ENCODE measurements at places on chromosomes 3 and 15.

DNA sequence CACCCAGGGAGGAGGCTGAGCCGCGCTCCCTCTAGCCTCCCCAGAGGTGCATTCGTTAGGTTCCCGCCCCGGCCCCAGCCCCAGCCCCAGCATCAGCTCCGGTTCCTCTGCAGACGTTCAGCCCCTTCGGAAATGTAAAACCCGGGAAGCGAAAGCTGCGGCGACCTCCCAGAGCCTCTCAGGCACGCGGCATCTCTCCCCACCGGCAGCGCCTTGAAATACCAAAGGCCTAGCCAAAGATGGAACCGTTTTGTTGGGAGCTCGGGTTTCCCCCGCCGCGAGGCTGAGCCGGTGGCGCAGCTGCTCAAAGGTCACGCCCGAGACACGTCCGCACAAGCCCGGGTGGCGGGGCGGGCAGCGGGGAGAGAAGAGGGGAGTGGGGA is 77.8 kb upstream of the HES1 start:
- no peak for DNase-seq

DNA sequence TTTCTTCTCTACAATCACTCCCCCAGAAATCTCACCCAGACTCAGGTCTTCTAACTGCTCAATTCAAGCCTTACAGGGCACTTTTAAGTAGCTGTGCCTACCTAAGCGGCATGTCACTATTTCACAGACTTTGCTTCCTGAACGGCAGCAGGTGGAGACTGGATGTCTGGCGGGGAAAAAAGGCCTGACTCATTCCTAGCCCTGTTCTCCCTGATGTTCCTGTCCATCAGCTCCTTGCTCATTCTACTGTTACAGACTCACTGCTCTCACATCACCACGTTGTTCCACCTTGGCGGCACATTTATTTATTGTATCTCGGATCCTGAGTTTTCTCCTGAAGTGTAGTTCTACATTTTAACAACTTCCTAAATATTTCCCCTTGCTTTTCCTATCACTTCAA is 52.6 kb upstream of the ATP11B start:
- DNase-seq, result no peak

DNA sequence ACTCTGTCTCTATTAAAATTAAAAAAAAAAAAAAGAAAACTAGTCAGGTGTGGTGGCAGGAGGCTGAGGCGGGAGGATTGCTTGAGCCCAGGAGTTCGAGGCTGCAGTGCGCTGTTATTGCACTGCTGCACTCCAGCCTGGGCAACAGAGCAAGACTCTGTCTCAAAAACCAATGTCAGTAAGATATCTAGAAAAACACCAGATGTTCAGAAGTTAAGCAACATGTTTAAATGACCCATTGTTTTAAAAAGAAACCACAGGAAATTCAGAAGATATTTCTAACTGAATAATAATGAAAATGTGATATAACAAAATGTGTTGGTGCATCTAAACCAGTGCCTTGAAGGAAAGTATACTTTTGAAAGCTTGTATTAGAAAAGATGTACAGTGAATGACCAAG is 203.4 kb upstream of the CGNL1 start:
- no peak for DNase-seq

DNA sequence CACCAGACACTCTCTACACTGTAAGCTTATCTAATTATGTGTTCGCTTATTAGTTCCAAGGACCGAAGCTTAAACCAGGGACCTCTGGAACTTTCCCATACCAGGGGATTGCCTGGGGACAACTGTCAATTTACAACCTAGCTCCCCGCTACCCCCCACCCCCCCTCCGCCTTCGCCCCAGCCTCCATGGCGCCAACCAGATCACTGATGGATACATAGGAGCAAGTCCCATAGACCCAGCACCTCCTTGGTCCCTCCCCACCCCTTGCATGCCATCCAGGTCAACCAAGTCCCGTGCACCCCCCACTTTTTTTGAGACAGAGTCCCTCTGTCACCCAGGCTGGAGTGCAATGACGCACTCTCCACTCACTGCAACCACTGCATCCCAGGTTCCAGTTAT is 930 bp upstream of the PDCD7 start:
- DNase-seq, result no peak

DNA sequence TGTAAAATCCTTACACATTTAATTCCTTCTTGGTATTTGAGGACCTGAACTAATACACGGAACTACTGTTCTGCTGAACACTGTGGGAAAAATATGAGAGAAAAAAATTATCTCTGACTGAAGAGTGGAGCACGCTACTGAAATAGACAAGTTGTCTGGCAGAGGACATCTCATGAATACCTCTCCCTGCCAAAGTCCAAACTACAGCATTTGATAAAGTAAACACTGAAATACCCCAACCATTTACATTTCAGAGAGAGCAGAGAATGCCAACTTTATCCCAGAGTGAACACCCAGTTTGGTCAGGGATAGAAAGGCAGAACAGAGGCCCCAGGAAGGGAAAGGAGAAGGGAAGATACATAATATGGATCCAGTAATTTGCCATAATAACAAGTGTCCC is 920.7 kb downstream of the SQOR start:
- no peak for DNase-seq

DNA sequence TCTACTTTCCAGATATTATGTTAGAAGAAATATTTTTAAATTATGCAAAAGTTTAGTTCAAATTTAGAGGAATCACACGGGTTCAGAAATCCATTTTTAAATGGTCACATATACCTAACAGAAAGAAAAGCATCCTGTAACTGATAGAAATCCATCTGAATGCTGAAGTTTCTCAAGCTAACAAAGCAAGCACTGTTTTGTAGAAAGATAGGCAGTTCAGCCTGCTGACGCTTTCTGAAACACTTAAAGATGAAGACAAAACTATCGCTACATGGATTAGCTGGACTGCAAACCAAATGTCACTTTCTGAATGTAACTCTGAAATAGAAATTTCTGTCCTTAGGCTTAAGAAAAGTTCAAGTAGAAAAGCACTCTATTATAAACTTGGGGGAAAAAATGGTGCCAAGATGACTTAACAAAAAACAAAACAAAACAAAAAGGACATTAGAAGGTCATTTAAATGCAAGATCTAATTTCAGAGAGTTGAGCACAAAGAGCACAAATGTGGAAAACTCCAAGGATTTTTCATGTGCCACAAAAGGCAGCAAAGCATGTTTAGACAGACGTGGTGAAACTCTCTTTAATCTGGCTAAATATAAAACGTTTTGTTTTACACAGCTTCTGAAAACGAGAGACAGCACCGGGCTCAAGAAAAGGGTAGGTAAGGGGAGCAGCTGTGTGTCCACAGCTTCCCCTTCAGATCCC is 1.2 kb downstream of the PLOD2 start:
- DNase-seq, result no peak

GRCh38 chr15:38691965-38692788 is 127.6 kb upstream of the RASGRP1 start:
- DNase-seq, result no peak

- DNase-seq, result peak; percentile 70
Measured at GRCh38 chr3:46091046-46091445, 63.8 kb upstream of the XCR1 start.

GRCh38 chr15:69751147-69751546 is 298.5 kb downstream of the RPLP1 start:
- no peak for DNase-seq

- DNase-seq, result no peak
Measured at GRCh38 chr15:21269121-21269520, 171.2 kb downstream of the POTEB3 start.

GRCh38 chr3:48474619-48475018 is 28.1 kb downstream of the ATRIP start:
- DNase-seq, result no peak

GRCh38 chr3:76728426-76728825 is 311.5 kb upstream of the ROBO2 start:
- DNase-seq, result no peak

DNA sequence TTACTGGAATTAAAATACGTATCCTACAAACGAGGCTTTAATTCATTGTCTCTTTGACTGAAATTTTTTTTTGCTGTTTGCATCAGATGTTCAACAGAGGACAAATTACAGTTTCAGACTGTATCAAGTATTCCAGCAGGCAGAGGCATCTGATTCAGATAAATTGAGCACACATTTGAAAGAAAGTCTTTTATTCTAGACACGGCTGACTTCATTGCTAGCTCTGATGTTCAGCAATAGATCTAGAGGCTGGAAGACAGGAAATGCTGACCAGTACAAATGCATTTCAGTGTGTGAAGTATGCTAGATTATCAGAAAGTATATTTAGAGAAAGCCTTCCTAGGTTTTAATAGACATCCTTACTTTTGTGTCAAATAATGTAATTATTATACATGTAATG is 472.2 kb downstream of the NLGN1 start:
- no peak for DNase-seq

- DNase-seq, result peak; percentile 31
Measured at GRCh38 chr15:69712991-69713390, 260.4 kb downstream of the RPLP1 start.

- DNase-seq, result no peak
Measured at GRCh38 chr15:70261083-70261482, 163.4 kb upstream of the TLE3 start.

DNA sequence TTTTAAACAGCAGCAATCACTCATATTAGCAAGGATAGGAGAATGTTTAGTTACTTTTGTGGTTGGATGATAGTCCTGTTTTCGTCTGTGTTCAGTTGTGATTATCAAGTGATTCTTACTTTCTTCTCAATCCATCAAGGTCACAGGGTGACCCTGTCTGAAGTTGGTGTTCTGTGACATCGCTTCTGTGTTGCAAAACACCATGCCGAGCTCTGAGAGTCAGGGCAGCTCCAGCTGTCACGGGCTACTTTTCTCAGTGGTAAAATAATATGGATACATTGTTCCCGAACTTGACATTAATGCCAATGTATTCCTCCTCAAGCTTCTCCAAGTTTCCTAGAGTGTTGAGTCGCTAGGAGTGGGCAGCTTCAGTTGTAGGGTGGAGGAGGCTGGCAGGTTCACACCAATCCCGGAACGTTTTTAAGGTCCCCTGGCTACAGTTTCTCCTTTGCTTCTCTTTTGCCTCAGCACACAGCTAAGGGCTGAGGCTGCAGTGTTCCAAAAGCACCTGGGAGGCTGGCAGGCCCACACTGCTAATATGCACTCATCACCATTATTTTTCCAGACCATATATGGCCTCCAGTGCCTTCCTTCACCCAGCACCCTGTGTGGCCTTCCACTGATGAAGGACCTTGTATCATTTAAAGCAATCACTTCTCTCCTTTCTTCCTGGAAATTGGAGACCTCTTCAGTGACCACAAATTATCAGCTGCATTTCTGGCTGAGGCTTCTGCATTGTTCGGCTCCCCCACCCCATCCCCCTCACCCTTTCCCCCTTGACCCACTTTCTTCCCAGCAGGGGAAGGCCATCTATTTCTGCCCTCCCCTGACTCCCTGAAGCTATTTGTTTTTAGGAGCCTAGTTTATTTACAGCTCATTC is 25.8 kb downstream of the COLQ start:
- DNase-seq, result no peak

- DNase-seq, result peak; percentile 92
Measured at GRCh38 chr3:179558742-179559364, 3.9 kb upstream of the ACTL6A start.

DNA sequence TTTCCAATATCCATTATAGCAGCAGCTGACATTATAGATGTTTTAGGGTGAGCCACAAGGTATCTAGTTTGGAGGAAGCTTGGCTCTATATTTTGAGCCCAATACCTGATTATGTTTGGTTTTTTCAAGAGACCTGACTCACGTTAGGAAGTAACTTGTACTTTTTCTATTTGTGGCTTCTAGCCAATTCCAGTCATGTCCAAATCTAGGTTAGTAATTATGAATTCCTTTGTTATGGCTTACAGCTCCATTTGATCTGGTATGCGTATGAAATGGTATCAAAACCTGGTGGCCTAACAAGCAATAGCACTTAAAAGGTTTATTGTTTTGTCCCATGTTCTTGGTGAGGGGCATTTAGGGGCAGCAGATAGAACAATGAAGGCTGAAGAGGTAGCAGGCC is 115.9 kb downstream of the TOP2B start:
- DNase-seq, result no peak

- no peak for DNase-seq
Measured at GRCh38 chr3:53651927-53652326, 157.5 kb downstream of the CACNA1D start.

DNA sequence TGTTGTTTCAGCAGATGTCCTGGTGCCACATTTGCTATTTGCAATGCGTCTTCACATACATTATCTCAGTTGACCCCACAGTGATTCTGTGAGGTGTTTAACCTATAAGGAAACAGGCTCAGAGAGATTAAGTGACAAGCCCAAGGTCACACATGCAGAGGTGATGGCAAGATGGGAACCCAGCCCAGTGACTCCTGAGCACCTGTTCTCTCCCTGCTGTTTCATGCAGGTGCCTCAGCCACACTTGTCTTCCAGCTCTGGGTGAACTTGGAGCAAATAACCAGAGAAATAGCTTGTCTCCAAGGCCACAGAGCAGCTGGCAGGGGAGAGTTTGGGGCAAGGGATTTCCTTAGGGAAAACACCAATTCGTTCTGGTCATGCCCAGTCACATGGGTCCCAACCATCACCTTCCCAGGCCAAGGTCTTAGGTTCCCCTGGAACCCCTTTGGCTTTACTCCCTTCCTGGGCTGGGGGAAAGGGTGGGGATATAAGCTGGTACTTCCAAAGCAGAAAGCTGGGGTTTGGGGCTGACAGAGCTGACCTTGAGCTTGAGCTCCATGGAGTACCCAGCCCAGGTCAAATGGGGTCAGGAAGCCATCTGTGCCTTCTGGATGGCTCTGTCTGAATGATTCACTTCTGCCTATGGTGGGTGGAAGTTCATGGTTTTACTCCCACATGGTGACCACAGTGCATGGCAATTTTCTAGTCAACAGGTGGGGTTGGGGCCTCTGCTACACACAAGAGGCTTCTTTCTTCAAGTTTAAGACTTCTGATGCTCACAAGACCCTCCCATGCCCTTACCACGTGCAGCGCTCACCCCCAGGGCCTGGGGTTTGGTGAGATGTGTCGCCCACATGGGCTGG is 22.4 kb downstream of the LIPC start:
- DNase-seq, result no peak

DNA sequence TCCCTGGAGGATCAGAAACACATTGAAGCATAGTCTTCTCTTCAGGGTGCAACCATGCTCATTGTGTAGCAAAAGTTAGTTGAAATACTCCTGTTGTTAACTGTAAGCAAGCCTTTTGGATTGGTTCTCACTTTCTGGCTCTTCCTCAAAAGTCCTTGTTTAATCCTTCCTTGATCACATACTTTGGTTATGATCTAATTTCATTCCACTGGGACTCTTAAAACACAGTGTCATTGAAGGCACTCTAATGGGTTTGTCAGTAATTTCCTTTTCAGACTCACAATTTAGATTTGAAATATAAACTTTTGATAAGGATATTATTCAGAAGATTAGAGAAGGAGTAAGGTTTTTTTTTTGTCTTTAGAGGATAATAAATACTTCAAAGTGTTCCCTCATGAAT is 451.7 kb upstream of the SGO1 start:
- no peak for DNase-seq

GRCh38 chr3:27623085-27623753 is 98.9 kb downstream of the EOMES start:
- DNase-seq, result no peak

DNA sequence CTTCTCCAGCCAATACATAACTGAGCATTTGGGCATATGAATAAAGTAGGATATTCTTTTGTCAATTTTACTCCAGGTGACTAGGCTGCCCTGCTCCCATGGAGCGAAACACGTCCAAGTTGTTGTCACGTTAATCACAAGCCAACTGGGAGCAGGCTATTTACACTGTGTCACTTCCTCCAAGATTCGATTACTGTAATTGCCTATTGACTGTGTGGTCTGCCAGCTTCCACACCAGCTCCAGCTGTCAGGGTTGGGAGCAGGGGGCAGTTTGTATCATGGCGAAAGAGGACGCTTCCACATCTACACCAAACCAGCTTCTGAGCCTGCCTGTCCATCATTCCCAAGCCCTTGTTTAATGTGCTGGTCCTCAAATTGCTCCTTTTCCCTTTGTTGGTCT is 89.2 kb upstream of the RORA start:
- DNase-seq, result no peak

GRCh38 chr3:183120538-183121215 is 21.4 kb upstream of the MCCC1 start:
- DNase-seq, result no peak

Measured in AML-193 (cell line).